Iris pigment epithelial cell (primary cell): ENCODE measurements at places on chromosomes 4 and X.

DNA sequence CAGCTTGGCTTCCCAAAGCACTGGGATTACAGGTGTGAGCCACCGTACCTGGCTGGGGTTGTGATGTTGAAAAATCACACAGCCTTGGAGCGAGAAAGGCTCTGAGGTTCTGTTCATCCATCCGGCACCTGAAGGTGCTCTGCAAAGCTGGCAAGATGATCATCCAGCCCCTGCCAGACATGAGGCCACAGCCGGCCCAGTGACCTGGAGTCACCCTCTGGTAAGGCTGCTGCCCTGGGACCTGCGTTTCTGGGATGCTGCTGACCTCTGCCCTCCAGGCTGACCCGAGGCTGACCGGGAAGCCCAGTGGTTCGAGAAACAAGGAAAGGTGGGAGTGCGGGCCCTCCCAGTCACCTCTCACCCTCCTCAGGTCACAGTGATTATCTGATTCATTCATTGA lies 13.5 kb upstream of the WFS1 start:
- no peak for DNase-seq

GRCh38 chr4:151801547-151802516 lies 41.0 kb upstream of the GATB start:
- peak; percentile 48 for DNase-seq

DNA sequence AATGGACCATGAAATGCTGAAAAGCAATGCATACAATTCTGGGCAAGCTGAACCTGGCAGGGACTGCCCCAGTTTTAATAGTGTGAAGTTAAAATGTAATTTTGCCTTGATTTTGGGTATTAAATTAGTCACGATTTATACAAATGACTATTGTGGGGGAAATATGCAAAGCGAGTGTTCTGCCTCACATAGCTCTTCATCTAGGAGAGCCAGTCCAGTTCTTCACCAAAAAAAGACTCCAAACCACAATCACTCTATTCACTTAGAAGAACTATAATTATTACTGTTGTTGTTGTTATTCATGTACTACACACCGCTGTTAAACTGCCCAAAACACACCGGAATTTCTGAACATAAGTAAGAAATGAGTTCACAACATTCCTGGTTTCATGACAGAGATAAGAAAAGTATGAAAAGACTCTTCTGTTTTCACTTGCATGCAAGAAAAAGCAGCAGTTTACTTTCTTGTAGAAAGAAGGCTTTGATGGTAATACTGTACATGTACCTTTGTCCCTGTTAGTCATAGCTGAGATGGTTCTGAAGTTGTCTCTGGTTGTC lies 101.9 kb downstream of the QRFPR start:
- peak; percentile 83 for DNase-seq

- no peak for DNase-seq
Measured at GRCh38 chrX:113726009-113726408, 857.9 kb upstream of the HTR2C start.

- peak; percentile 47 for DNase-seq
Measured at GRCh38 chr4:85102606-85103005, 136.1 kb upstream of the WDFY3 start.

DNA sequence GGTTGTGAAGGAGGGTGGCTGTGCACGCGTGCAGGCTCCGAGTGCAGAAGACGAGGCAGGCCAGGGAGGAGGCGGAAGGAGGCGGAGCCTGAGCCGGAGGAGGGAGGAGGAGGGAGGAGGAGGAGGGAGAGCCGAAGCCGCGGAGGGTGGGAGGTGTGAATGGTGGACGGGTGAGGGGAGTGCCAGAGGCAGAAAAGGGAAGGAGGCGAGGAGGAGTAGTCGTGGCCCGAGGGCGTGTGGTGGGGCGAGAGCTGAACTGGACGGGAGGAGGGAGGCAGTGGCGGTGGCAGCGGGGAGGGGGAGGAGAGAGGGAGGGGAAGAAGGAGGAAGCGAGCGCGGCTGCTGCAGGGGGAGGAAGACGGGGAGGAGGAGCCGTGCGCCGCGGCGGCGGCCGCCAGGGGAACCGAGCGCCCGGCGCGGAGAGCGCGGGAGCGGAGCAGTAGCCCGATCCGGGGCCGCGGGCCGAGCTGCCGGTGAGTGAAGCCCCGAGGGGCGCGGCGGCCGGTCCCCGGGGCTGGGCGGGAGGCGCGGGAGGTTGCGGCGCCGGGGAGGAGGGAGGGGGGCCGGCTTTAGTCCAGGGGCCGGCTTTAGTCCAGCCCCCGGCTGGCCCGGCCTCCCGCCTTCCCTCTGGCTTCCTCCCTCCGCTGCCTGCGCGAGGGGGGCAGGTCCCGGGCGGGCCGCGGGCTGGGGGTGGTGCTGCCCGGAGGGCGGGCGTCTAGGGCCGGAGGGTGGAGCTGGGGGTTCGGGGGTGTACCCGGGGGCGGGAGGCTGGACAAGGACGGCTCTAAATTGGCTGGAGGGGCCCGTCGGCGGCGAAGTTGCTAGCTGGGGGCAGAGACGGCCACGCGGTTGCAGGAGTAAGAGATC lies at the start of gene TMEM164:
TMEM164 (plus strand) TSS at position 815 of the 867 bp plus-strand sequence. CDS start 661 bp downstream, outside the sequence.
- DNase-seq: peak; percentile 80

DNA sequence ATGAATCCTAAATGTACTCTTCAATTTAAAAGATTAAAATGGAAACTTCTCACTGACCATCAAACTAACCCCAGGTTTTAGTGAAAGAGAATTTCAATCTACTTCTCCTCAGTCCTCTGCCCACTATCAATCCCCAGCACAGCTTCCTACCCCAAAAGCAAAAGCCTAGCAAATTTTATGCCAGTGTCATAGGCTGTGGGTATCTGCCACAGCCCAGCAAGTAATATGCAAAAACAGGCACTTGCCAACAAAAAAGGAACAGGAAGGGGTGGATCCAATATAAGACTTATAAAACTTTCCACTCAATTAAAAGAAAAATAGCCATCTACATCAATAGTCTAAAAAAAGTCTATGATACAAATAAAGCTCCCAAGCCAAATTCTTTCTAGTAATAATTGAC lies 22.3 kb downstream of the CAMK2D start:
- no peak for DNase-seq

GRCh38 chr4:153099391-153100140 lies 104.7 kb upstream of the TRIM2 start:
- DNase-seq: no peak

DNA sequence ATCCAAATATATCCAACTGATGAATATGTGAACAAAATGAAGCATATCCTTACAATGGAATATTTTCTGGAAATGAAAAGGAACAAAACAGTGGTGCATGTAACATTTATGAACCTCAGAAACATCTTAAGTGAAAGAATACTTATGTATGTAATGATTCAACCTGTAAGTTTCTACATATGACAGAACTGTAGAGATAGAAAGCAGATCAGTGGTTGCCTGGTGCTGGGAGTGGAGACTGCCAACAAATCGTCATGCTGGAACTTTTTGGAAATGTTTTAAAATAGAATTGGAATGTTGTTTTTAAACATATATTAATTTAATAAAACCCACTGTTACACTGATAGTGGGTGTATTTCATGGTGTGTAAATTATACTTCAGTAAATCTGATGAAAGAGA lies 667.5 kb downstream of the RAPGEF2 start:
- DNase-seq: no peak

GRCh38 chr4:184383497-184384055 lies 90.8 kb downstream of the IRF2 start:
- DNase-seq: peak; percentile 96

DNA sequence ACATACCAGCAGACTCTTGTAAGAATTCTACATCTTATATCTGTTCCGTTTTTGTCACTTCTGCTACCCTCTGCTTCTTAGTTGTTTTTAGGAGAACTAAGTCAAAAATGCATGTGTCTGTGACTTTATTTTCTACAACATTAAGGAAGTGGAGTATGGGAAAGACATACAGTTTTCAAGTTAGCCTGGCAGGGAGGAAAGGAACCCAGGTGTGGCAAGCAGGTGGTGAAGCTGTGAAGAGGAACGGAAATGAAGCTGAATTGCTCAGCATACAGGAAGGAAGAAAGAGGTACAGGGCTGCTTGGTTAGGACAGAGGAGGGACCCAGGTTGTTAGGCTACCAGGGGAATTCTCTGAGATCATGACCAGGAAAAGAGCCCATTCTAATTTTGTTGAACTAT lies 9.4 kb downstream of the GPRIN3 start:
- DNase-seq: no peak

- no peak for DNase-seq
Measured at GRCh38 chr4:106268786-106269185, 47.2 kb downstream of the TBCK start.

DNA sequence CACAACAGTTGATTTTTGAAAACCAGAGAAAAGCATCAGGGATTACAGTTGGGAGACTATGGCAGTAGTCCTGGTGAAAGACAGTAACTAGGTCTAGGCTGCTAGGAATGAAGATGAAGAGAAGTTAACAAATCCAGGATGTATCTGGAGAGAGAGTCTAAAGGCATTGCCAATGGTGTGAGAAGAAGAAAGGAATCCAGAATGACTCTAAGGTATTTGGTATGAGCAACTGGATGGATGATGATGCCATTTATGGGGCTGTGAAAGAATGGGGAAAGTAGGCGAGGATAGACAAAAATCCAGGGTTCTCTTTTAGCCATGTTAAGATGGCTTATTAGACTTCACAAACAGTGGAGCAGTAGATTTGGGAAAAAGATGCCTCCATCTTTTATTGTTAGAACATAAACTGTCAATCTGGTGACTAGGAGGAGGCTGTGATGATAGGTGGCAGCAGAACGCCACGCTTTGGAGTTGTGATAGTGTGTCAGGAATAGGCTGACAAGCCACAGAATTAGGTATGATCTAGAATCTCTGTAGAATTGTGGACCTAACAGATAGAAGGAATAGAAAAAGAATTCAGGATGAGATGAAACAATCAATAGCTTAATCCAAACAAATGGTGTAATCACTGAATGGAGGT lies 27.3 kb upstream of the JADE1 start:
- no peak for DNase-seq

DNA sequence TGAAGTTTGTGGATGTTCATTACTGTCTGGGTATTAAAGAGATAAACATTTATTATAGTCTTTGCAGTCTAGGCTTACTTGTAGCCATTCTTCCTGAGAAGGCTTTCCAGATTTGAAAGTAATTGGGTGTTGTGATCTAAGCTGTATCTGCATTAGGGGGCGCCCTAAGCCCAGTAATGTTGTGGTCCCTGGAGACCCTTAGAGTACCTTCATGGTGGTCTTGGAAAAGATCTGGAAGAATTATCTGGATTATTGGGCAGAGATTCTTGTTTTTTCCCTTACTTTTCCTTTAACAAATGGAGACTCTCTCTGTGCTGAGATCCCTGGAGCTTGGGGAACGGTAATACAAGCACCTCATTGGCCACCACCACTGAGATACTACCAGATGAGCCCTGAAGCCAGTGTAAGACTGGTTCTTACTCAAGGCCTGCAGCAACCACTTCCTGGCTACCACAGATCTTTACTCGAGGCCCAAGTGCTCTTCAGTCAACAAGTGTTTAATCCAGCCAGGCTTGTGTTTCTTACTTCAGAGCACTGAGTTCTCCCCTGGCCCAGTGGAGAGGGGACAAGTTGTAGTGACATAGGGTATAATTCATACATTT lies 63.1 kb downstream of the RTL3 start:
- DNase-seq: peak; percentile 7
